Stimulated activated CD8-positive, alpha-beta memory T cell treated with anti-CD3 and anti-CD28 coated beads, Interleukin-7, amount 100 ng/mL, for 24 hours (primary cell): ENCODE measurements at places on chromosomes 4 and X.

DNA sequence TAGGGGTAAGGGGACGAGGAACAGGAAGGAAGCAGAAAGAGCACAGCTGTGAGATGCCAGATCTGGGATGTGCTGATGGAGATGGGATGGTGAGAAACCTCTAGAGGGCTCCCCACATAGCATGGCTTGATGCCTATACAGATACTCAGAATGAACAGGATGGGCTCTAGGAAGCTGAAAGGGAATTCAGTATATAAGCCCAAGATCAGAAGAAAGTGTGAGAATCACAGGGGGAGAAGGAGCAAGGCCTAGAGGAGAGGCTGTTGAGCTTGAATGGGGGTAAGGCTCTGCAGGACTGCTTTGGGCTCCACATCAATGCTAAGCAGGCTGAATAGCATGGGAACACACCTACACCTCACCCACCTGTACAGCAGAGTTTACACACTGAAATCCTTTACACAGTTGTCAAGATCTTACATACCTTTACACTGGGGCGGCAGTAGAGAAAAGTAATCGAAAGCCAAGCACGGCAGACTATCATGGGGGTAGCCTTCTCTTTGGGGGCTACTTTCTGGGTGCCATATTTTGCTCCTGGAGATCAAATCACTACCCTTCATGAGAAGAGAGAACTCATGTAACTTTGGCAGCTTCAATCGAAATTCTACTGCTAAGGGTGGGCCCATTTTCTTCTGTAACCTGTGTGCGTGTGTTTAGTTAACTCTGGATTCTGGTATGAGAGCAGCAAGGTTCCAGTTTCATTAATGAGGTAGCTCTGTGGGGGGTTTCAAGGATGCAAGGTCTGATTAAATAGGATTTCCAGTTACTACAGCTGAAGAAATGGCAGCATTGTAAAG, 30.6 kb downstream of the HOPX start:
- no peak for DNase-seq

DNA sequence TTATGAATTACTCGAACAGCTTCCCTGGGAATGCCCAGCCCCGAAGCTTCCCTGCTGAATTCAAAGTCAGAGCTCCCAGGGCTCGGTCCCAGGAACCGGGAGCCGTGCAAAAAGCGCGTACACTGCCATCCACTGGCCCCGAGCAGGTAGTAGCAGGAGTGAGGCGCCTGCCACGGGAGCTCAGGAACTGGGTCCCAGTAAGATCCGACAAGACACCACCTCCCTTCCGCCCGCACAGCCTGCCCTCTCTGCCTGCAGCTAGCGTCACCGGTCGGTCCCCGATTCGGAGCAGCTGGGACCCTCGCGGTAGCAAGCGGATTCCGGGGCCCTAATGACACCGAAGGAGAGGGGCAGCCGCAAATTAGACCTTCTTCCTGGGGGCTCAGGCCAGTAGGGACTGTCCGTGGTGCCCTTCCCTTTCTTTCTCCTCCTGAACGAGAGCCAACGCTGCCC, 1.2 kb downstream of the CORIN start:
- DNase-seq, result peak; percentile 24

GRCh38 chr4:183631577-183632198, 27.3 kb downstream of the RWDD4 start:
- DNase-seq, result no peak

DNA sequence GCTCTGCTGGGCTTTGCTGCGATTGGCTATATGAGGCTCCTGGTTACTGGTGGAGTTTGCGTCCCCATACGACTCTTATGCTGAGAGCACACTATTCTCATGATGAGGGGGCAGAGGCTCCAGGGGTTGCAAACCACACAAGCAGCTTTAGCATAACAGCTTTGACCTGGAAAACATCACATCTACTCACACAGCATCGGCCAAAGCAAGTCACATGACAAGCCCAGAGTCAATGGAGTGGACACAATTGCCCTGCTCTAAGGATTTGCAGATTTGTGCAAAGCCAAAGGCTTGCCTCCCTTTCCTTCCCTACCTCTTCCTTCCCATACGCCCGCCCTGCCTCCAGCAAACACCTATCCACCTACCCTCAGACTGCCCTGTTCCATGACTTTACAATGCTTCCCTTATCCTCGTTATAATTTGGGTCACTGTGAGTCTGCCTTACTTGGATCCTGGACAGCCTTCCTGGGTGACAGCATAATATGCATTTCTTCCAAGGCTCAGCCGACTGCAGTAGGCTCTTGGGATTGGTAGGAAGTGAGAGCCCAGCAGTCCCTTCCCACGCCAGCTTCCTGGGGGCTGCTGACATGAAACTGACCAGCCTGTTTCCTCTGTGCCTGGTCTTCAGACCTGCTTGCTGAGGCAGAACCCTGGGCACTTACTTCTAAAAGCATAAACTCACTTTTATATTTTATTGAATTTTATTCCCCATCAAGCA, 208.2 kb upstream of the PSAPL1 start:
- DNase-seq, result no peak

- DNase-seq, result no peak
Measured at GRCh38 chr4:138330531-138330930, 88.4 kb upstream of the SLC7A11 start.

- DNase-seq, result no peak
Measured at GRCh38 chr4:46937493-46937892, 28.4 kb upstream of the COX7B2 start.

DNA sequence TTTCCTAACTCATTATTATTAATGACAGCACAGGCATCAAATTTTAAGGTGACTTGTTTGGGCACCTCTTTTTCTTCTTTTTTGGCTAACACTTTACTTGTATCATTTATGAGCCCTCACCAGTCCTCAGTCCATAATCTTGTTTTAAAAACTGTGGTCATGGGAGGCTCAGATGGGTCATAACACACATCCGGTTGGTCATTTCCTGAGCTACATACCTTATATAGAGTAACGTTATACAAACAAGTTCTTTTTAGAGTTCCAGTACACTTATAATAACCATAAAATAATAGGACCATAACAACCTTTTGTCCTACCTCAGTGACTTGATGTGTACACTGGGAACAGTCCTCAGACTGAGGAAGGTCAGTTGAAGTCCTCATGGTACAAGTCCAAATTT, 21.1 kb upstream of the PLS3 start:
- DNase-seq, result no peak

GRCh38 chrX:123600181-123600580, 132.7 kb downstream of the THOC2 start:
- DNase-seq, result no peak

DNA sequence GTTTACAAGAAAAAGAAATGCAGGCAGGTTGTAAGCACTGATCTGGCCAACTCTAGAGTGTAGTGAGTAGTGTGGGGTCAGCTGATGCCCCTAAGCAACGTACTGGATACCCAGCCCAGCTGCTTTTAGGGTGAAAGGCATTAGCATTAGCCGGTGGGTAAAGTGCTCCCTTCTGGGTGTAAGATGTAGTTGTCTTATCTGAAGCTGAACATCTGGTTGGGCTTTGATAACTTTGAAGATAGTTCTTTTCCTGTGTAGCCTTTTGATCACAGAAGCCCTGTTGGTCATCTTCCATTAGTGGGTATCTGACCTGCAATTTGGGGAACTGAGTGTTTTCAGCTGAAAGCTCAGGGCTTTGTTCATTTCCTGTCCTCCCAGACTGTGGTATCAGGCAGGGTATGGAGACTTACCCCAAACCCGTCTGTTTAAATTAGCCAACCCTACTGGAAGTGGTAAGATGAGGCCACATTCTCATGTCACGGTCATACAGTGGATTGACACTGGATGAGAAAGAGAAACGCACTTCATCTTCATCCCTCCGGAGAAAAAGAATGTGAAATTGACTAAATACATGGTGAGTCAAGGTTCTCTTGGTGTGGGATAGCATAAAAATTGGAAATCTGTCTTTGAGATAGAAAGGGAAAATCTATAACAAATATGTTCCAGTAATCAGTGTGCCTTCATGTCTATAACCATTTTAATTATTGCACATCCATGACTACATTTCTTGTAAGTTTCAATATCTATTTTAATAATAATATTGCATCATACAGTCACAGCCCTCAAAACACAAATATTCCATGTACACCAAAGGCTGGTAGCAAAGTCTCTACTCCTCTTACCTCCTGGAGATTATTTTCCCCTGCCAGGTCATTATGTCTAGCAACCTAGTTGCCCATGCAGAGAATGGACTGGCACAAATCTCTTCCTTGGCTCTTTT, 8.7 kb downstream of the RHOH start:
- DNase-seq, result no peak

- peak; percentile 25 for DNase-seq
Measured at GRCh38 chrX:10110984-10111363, 45.8 kb upstream of the CLCN4 start.

DNA sequence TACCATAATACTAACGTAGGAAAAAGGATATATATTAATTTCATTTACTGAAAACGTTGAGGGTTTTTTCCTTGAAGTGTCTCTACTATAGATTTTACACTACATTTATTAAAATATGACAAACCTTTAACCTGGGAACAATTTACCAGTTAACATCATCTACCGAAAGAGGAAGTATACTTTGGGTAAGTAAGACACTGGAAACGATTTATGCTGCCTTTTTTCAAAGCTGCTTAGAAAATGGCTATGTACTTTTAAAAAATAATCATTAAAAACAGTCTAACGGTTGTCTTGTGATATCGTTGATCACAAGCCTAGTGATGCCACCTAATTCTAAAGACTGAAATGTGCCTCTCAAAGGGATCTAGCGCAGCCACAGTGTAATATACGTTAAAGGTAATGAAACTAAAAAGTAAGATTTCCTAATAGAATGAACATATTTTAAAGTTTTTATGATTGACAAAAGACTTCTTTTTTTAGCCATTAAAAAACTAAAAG, 50.4 kb downstream of the STX18 start:
- no peak for DNase-seq

- DNase-seq, result no peak
Measured at GRCh38 chr4:11049001-11049400, 364.4 kb upstream of the CLNK start.

DNA sequence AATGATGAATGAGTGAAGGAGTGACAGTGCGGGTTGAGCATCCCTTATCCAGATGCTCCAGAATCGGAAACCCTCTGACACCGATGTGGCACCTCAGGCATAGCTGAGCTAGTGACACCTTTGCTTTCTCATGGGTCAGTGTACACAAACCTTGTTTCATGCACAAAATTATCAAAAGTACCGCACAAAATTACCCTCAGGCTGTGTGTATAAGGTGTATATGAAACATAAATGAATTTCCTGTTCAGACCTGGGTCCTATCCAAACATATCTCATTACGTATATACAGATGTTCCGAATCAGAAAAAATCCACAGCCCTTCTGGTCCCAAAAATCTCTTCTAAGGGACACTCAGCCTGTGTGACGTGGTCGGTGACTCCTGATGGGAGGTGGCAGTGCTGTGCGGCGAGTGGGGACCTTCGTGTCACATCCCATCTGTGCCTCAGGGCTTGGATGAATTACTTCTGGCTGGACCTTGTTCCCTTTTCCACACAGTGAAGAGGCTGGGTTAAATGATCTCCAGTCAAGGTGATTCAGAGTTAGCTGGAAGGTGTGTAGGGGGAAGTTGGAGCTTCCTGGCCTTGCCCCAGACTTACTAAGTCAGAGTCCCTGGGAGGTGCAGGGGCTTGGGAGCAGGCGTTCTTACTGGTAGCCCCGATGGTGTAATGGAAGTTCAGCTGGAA, 18.8 kb downstream of the RGS12 start:
- DNase-seq, result no peak

- DNase-seq, result no peak
Measured at GRCh38 chr4:31360786-31361185, 640.6 kb downstream of the PCDH7 start.

GRCh38 chrX:331825-332495, 13.4 kb upstream of the GTPBP6 start:
- DNase-seq, result no peak

DNA sequence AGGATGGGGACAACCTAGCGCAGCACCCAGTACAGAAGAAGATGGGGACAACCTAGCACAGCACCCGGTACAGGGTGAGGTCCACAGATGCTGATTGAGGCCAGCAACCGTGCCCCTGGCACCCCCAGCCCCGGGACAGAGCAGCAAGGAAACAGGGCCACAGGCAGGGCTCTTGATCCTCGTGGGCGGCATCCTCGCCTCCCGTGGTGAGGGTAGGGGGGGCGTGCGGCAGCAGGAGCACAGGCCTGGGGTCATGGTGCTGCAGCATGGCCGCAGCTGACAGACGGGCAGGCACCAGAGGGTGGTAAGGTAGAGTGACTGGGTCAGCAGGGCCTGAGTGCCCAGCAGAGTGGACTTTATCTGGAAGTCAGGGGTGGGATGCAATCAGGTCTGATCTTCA, 89.5 kb downstream of the HMX1 start:
- no peak for DNase-seq

DNA sequence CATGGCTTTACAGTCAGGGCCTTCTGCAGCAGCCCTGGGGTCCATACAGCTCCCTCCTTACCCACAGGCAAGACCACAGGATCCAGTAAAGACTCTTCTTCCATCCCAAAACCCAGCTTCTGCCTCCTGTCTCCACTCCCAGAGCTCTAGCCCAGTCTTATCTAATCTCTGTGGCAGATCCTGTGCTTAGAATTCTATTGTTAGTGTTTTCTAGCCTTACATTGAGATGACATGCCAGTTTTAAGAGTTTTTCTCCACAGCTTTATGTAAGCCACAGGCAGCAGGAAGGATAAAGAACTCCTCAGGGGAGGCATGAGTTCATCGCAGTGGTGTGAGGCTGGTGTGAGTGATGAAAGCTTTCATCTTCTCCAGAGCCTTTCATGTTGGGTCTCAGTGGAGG, 129.1 kb downstream of the RCHY1 start:
- DNase-seq, result no peak

DNA sequence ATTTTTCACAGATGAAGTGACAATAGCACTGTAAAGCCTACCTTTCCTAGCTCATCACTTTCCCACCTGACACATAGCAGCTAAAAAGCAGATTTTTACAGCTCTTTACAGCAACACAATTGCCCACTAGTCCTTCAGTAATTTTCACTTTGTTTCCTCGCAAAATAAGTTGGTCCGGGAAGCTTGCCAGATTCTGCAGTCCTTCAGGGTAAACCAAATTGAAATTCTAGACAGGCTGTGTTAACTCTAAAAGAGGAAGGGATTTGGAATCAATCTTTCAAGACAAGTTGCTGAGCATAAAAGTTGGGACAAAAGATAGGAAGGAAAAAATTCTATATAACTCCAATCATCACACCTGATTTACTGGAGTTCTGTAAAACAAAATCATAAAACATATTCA, 8.7 kb downstream of the C1QTNF7 start:
- no peak for DNase-seq

DNA sequence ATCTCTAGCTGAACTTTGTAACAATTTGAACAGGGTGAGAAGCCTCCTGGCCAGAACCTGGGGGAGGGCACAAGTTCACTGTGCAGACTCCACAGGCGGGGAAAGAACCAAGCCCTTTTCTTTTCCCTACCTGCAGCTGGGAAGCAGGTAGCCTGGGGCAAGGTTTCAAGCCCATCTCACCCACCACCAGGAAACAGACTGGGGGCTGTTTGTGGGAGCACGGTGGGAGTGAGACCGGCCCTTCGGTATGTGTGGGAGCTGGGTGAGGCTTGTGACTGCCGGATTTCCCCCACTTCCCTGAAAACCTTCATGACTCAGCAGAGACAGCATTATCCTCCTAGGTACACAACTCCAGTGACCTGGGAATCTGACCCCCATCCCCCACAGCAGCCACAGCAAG, 211.7 kb downstream of the ZNF674 start:
- no peak for DNase-seq

- no peak for DNase-seq
Measured at GRCh38 chrX:130728208-130728607, 174.8 kb downstream of the ENOX2 start.

GRCh38 chrX:69503782-69504625, at the start of gene NALF2:
Gene NALF2 (plus strand): TSS chrX:69504326. CDS start chrX:69505283, 957 bp downstream.
- no peak for DNase-seq

GRCh38 chr4:26400132-26400531, 79.3 kb downstream of the RBPJ start:
- no peak for DNase-seq
